Mesendoderm (in vitro differentiated cells): ENCODE measurements at places on chromosomes 7 and 10.

- no peaks in the 10 kb centered on the region for H3K4me1 ChIP-seq
- DNase-seq, result no peak
- no peaks in the 10 kb centered on the region for H3K36me3 ChIP-seq
- no peak overlapping the region for H3K4me3 ChIP-seq
Observed at GRCh38 chr10:15293862-15294842, 76.9 kb downstream of the FAM171A1 start.

- H3K4me1 ChIP-seq, result peaks cover 3% of the 10 kb centered on the region
- H3K4me3 ChIP-seq, result no peak overlapping the region
- H3K27me3 ChIP-seq, result no peaks in the 10 kb centered on the region
Observed at GRCh38 chr7:131513245-131514061, 43.0 kb downstream of the PODXL start.

- H3K36me3 ChIP-seq, result no peaks in the 10 kb centered on the region
- H3K4me1 ChIP-seq, result no peaks in the 10 kb centered on the region
- no peaks in the 10 kb centered on the region for H3K27me3 ChIP-seq
- H3K27ac ChIP-seq, result no peak overlapping the region
- DNase-seq, result peak; percentile 61
- H3K4me3 ChIP-seq, result no peak overlapping the region
Observed at GRCh38 chr7:153193144-153193595, 433.6 kb downstream of the ACTR3B start.

- H3K4me3 ChIP-seq, result no peak overlapping the region
- no peaks in the 10 kb centered on the region for H3K27me3 ChIP-seq
- no peaks in the 10 kb centered on the region for H3K4me1 ChIP-seq
- no peaks in the 10 kb centered on the region for H3K36me3 ChIP-seq
Observed at GRCh38 chr7:127833641-127834040, 181.6 kb downstream of the SND1 start.

DNA sequence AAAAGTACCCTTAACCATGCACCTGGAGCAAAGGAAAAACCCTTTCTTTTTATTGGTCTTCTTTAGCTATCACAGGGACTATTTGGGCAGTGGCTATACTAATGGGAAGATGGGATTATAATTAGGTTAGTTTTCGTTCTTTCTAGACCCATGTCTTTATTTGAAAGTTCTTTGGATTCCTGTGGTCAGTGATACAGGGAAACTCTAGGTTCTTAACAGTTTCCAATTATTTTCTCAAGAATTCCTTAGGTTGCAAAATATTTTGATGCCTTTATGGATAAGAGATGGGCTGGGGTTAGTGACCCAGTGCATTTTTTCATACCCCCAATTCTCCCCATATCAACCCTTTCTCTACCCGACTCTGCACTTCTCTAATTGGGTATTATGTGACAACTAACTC is 49.0 kb downstream of the ADD3 start:
- no peaks in the 10 kb centered on the region for H3K27me3 ChIP-seq
- no peak overlapping the region for H3K4me3 ChIP-seq
- H3K27ac ChIP-seq, result no peak overlapping the region
- DNase-seq, result no peak
- H3K4me1 ChIP-seq, result peaks cover 4% of the 10 kb centered on the region

- H3K36me3 ChIP-seq, result no peaks in the 10 kb centered on the region
- H3K27me3 ChIP-seq, result no peaks in the 10 kb centered on the region
- H3K4me3 ChIP-seq, result no peak overlapping the region
- no peak for DNase-seq
- H3K27ac ChIP-seq, result no peak overlapping the region
- no peaks in the 10 kb centered on the region for H3K4me1 ChIP-seq
Observed at GRCh38 chr10:23345861-23346260, 1.3 kb upstream of the C10orf67 start.

- no peak for DNase-seq
- H3K4me3 ChIP-seq, result no peak overlapping the region
- peaks cover 2% of the 10 kb centered on the region for H3K4me1 ChIP-seq
Observed at GRCh38 chr7:132551886-132552285, 24.4 kb downstream of the PLXNA4 start.

GRCh38 chr10:21100190-21100589 is 203.1 kb upstream of the NEBL start:
- no peak for DNase-seq
- no peak overlapping the region for H3K27ac ChIP-seq
- no peaks in the 10 kb centered on the region for H3K27me3 ChIP-seq
- H3K4me3 ChIP-seq, result no peak overlapping the region

DNA sequence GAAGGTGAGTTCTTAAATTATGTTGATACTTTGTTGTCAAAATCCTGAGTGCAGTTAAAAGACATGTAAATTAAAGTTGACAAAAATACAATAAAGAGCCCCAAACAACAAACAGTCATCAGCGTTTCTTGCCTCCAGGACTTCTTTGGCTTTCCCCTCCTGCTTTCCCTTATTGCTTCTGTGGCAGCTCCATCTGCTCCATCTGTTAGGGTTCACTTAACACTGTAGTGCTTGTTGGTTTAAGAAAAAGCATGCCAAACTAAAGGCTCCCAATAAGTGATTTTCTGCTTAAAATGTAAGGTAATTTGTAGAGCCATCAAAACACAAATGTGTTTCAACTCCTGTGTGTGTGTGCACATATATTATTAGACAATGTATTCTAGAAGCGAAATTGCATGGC is 254.3 kb upstream of the GNAI1 start:
- peak; percentile 2 for DNase-seq
- H3K4me3 ChIP-seq, result no peak overlapping the region
- no peak overlapping the region for H3K27ac ChIP-seq
- no peaks in the 10 kb centered on the region for H3K27me3 ChIP-seq

DNA sequence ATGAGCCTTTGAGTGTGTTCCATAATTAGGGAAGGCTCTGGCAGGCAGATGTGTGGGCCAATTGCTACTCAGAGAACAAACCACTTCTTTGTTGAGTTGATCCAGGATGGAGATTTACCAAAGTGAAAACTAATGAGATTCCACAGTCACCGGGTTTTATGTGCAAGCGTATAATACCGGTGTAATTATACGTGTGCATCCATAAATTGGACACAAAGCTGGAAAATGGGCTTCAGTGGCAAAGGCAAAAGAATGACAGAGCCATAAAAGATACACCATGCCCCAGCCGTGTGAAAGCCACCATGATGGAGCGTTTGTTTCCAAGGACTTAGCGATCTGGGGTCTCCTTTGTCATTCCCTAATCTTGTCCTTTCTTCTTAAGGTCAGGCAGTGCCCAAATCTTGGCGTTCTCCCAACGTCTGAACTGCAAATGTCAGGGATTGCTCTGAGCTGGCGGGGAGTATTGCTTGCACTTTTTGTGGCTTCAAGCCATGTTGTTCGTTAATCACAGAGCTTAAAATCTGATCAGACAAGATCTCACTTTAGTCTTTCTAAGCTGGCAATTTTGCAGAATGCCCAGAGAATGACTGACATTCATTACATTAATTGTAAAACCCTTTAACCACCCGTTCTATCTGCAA is 70.1 kb downstream of the NPTX2 start:
- DNase-seq, result no peak
- H3K27me3 ChIP-seq, result no peaks in the 10 kb centered on the region
- H3K4me3 ChIP-seq, result no peak overlapping the region
- no peaks in the 10 kb centered on the region for H3K4me1 ChIP-seq
- H3K36me3 ChIP-seq, result no peaks in the 10 kb centered on the region

DNA sequence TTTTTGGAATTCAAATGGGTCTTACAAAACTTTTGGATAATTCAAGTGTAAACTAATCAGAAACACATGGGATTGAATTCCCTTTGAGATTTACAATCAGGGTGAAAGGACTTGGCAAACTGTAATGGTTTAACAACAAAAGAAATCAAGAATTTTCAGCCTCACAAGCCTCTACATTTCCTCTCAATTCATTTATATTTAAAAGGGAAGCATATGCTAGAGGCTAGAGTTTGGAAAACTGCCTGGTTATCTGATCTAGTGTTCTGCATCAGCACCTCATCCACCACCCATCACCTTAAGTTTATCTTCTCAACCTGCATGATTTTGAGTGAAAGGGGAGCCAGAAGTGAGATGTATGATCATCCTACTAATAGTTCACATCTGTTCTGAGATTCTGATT is 120.7 kb downstream of the TES start:
- DNase-seq, result no peak
- H3K27ac ChIP-seq, result no peak overlapping the region
- H3K36me3 ChIP-seq, result no peaks in the 10 kb centered on the region
- no peaks in the 10 kb centered on the region for H3K4me1 ChIP-seq
- H3K4me3 ChIP-seq, result no peak overlapping the region

DNA sequence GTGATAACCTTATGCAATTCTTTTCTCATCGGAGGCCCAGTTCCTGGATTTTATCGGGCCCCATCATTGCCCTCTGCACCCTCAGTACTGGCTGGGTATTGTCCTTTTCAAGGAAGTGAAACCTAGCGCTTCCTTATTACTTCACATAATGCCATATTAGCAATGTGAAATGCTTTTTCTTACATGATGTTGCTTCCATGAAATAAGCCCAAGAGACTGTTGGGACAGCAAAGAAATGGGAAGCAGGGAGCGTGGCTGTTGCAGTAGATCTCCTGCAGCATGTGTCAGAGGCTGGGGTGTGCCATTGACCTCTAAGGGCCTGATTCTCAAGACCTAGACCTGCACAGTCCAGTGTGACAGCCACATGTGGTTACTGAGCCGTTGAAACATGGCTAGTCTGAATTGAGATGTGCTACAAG is 8.1 kb downstream of the CHN2 start:
- H3K4me3 ChIP-seq, result no peak overlapping the region
- H3K4me1 ChIP-seq, result peaks cover 2% of the 10 kb centered on the region
- no peak for DNase-seq
- H3K27me3 ChIP-seq, result no peaks in the 10 kb centered on the region
- H3K27ac ChIP-seq, result no peak overlapping the region
- H3K36me3 ChIP-seq, result no peaks in the 10 kb centered on the region

GRCh38 chr10:79932841-79933379 is 16.0 kb downstream of the SFTPD start:
- H3K27me3 ChIP-seq, result no peaks in the 10 kb centered on the region
- no peaks in the 10 kb centered on the region for H3K36me3 ChIP-seq
- H3K4me3 ChIP-seq, result no peak overlapping the region
- no peak for DNase-seq

- H3K4me3 ChIP-seq, result no peak overlapping the region
- no peaks in the 10 kb centered on the region for H3K36me3 ChIP-seq
- H3K4me1 ChIP-seq, result peaks cover 8% of the 10 kb centered on the region
- H3K27me3 ChIP-seq, result peaks cover 63% of the 10 kb centered on the region
Observed at GRCh38 chr7:97016381-97017191, 8.0 kb downstream of the DLX5 start.

DNA sequence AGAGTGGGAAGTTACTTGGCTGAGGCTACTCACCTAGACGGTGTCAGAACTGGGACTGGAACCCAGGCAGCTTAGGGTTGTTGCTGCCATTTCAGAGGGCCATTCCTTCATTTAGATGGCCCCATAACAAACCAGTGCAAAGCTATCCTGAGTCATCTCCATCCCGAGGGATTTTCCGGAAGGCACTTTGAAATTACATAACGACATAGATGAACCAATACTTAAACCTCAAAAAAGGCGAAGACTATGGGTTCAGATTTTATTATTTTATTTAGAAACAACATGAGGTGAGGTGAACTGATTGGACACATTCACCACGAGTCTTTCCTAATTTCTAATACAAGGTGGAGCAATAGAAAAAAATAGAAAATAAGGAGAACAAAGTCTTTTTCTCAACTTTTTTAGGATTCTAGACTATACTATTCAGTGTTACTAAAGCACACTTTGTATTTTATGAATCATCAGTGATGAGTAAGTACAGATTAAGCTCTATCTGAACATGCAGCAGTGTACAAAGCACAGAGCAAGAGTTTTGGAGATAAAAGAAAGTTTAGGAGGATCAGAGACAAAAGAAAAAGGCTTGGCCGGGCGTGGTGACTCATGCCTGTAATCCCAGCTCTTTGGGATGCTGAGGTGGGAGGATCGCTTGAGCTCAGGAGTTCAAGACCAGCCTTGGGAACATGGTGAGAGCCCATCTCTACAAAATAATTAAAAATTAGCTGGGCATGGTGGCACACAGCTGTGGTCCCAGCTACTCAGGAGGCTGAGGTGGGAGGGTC is 79.5 kb upstream of the SVIL start:
- no peak overlapping the region for H3K27ac ChIP-seq
- no peaks in the 10 kb centered on the region for H3K36me3 ChIP-seq
- no peaks in the 10 kb centered on the region for H3K27me3 ChIP-seq
- no peaks in the 10 kb centered on the region for H3K4me1 ChIP-seq
- no peak overlapping the region for H3K4me3 ChIP-seq

- DNase-seq, result no peak
- H3K4me3 ChIP-seq, result no peak overlapping the region
- no peaks in the 10 kb centered on the region for H3K4me1 ChIP-seq
- H3K27ac ChIP-seq, result no peak overlapping the region
- H3K36me3 ChIP-seq, result no peaks in the 10 kb centered on the region
Observed at GRCh38 chr7:16223963-16224707, 197.2 kb downstream of the CRPPA start.

GRCh38 chr10:66844176-66844942 is 81.5 kb upstream of the LRRTM3 start:
- no peaks in the 10 kb centered on the region for H3K27me3 ChIP-seq
- H3K4me3 ChIP-seq, result no peak overlapping the region
- H3K27ac ChIP-seq, result no peak overlapping the region
- no peaks in the 10 kb centered on the region for H3K4me1 ChIP-seq
- no peak for DNase-seq

- no peak overlapping the region for H3K27ac ChIP-seq
- H3K36me3 ChIP-seq, result no peaks in the 10 kb centered on the region
- H3K4me1 ChIP-seq, result no peaks in the 10 kb centered on the region
- H3K27me3 ChIP-seq, result no peaks in the 10 kb centered on the region
Observed at GRCh38 chr7:132317701-132318351, 258.4 kb downstream of the PLXNA4 start.

- no peak overlapping the region for H3K27ac ChIP-seq
- no peaks in the 10 kb centered on the region for H3K4me1 ChIP-seq
- DNase-seq, result no peak
- no peak overlapping the region for H3K4me3 ChIP-seq
Observed at GRCh38 chr7:153522261-153522660, 529.9 kb upstream of the DPP6 start.

DNA sequence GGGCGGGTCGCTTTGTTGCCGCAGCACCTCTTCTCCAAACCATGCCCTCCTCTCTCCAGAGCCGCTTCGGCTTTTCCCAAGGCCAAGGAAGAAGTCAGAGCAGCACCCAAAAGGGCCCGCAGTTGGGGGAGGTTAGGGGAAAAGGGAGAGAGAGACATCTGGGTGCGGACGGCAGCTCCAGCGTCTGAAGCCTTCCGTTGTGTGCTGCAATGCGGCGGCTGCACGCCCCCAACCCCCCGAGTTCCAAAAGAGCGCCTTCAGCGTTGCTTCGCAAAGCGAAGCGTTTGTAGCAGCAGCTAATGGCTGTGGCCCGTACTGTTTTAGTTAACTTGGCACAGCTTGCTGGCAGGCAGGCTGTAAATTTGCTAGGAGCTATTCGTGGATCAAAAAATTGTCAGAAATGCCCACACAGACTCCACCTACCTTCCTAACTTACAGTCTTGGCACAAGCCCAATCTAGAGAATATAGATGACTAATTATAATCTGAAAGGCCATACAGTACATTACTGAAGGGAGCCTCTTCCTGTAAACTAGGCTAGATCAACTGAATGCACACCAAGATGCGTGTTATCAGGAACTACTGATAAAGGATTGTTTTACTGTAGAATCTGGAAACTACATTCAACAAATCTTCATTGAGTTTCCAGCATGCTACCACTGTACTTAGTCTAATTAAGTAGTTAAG is 1.1 kb upstream of the KBTBD2 start:
- DNase-seq, result peak; percentile 25
- H3K27ac ChIP-seq, result peak overlapping the region; percentile 100
- no peaks in the 10 kb centered on the region for H3K27me3 ChIP-seq
